ENCODE measurements at places on chromosomes 1 and 21.

DNA sequence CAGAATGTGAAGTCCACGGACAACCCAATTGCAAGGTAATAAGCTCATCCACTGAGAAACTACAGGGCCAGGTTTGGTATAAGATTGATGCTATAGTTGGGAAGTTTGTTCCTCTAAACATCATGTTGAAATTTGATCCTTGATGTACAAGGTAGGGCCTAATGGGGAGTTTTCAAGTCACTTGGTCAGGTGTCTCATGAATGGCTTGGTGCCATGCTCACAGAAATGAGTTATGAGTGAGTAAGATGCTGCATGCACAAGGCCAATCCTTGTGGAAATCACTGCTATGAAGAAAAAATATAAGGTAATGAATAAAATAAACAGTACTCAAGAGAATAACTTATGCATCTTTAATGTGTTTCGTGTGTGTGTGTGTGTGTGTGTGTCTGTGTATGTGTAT is 1891.2 kb downstream of the NCAM2 start:
- no peak for DNase-seq

DNA sequence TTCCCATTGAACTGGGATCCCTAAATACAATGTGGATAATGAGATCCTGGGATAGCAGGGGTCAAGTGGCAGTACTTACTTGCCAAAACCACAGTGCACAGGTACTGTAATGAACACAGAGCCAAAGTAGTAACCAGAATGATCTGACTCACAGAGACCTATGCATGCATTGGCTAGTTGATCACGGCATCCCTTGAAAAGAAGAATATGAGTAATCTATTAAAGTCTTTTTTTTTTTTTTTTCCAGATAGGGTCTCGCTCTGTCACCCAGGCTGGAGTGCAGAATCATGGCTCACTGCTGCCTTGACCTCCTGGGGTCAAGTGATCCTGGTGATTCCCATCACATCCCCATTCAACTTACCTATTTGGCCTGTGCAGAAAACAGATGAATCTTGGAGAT is 29.4 kb upstream of the EIF4G3 start:
- DNase-seq, result no peak

DNA sequence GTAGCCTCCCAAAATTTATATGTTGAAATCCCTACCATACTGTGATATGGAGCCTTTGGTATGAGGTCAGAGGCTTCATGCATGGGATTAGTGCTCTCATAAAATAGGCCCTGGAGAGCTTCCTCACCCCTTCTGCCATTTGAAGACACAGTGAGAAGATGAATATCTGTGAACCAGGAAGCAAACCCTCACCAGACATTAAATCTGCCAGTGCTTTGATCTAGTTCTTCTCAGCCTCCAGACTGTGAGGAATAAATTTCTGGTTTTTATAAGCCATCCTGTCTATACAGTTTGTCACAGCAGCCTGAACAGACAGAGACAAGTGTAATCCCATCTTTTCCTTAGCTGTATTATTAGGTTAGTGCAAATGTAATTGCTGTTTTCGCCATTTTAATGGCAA is 88.4 kb downstream of the OLFML2B start:
- DNase-seq, result no peak

GRCh38 chr1:78132174-78132947 is 86.6 kb downstream of the GIPC2 start:
- no peak for DNase-seq

- DNase-seq, result no peak
Measured at GRCh38 chr1:94912263-94913184, 14.4 kb downstream of the CNN3 start.

DNA sequence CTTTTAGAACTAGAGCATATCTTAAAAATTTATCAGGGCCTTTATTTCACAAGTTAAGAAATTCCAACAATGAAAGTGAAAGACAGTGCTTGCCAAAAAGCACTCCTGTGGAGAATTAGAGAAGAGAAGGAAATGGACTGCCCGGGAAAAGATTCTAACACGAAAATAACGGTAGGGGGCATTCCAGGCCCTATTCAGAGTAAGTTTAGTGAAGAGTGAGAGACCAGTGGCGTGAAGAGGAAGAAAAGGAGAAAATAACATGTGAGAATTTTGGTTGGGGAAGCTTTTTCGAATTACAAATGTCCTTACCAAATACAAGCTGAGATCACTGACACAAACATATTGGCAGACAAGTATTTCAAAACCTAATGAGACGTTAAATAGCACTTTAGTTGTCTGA is 38.4 kb upstream of the RBM34 start:
- no peak for DNase-seq

GRCh38 chr1:180500689-180501088 is 1.7 kb downstream of the ACBD6 start:
- DNase-seq, result no peak

DNA sequence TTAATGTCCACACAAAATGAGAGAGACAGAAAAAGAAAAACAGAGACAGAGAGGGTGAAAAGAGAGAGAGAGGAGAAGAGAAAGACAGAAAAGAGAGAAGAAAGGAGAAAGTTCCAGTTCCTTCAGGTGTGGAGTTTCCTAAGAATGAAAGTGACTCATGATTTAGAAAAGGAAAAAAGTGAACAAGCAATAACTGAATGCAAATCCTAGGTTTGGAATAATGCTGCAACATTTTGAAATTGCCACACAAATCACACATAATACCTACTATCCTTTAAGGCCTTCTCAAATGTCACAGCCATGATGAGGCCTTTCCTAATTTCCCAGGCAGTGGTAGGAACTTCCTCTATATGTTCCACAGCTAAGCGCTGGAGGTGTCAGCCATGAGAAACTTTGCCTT is 31.5 kb upstream of the XPR1 start:
- DNase-seq, result no peak

DNA sequence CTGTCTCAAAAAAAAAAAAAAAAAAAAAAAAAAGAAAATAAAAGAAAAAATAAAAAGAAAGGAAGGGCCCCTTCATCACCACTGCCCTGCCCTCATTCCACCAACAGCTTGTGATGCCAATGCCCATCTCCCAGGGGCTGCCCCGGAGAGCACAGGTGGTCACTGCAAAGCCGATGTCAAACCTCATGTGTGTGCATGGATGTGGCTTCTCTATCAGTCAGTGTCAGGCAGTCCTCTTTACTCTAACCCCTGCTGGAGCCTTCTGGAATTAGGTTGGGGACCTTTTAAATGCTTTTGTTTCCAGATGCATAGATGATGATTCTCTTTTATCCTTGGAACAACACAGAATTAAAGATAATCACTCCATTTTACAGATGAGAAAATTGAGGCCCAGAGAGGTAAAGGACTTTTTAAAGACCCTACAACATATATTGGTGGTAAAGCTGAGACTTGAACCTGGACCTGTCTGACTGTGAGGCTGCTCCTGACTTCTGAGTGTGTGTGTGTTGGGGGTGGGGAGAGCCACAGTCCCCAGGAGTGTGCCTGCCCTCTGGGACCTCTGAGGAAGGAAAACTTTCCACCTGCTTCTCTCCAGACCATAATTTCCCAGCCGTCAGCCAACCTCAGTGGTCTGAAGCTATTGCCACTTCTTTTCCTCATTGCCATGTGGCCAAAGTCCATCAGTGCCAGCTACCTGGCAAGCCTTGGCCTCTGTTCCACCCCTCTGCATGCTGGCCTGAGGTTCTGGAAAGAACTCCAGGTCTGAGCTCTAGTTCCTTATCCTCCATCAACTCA is 3.0 kb upstream of the TMEM54 start:
- no peak for DNase-seq

- DNase-seq, result no peak
Measured at GRCh38 chr1:121413821-121414220, 229.0 kb downstream of the SRGAP2C start.

GRCh38 chr1:213227458-213227857 is 176.4 kb downstream of the RPS6KC1 start:
- no peak for DNase-seq

- DNase-seq, result no peak
Measured at GRCh38 chr1:112388436-112388835, 7.6 kb upstream of the CTTNBP2NL start.

- DNase-seq, result no peak
Measured at GRCh38 chr1:1287288-1288110, 7.3 kb downstream of the SCNN1D start.

- DNase-seq, result no peak
Measured at GRCh38 chr1:158999316-159000069, 10.2 kb upstream of the IFI16 start.

DNA sequence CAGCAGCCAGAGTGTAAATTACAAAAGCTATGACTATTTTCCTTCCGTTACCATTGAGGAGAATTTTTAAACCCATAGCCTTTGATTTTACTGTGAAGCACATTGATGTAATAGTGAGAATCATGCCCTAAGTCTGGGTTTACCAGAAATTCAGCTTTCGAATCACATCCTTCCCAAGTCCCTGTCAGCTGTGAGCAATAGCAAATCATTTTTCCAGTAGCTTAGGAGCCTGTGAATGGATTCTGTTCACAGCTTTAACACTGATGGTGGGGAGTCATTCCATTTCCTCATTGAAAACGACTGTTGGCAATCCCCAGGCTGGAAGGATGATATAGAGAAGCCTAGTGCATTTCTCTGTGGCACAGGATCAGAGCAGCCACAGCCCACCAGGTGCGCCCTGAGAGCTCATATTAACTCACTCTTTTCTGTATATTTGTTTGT is 82.2 kb upstream of the C1orf105 start:
- no peak for DNase-seq

GRCh38 chr1:233965856-233966255 is 61.4 kb downstream of the SLC35F3 start:
- no peak for DNase-seq

DNA sequence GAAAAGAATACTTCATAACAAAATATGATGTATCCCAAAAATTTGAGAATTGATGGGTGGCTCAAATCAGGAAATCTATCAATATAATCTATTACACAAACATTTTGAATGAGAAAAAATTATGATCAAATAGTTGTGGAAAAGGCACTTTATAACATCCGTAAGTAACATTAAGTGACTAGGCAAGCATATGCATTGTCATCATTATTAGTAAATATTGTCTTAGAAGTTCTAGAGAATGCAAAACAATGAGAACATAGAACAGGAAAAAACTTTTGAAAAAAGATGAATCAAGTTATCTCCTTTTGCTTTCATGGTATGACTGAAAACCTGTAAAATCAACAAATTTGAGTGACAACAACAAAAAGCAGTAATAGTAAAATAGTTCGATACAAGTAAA is 42.9 kb downstream of the VCAM1 start:
- DNase-seq, result no peak

DNA sequence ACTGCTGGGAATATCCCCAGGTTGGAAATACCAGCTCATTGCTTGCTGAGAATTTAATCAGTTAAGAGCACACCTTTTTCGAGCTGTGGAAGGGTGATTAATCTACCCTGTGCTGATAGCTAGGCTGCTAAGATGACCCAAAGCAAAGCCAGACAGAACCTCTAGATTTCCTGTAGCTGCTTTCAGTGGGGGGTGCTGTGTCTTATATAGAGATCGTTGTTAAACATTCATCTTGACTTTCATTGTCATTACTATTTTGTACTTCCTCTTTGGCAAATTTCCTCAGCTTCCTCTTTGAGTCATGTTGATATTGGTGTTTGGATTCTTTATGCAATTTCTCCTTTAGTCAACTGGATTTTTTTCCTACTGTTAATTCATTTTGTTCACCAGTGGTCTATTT is 155.3 kb downstream of the DISC1 start:
- no peak for DNase-seq

DNA sequence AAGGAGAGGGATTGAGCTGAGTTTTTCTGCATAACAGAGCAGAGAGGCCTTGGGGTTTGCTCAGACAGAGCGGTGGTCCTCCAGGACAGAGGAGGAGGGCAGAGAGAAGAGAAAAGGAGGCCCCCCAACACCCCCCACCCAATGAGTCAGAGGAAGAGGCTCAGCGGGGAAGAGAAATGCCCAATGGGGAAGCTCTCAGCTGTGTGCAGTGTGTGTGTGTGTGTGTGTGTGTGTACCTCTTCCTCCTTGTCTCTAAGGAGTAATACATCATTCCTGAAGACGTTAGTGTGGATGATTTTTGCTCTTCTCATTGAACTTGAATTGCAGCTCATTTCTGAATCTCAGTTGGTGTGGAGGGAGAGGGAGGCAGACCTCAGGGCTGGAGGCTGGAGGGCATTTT is 8.7 kb downstream of the TMPRSS3 start:
- DNase-seq, result no peak

DNA sequence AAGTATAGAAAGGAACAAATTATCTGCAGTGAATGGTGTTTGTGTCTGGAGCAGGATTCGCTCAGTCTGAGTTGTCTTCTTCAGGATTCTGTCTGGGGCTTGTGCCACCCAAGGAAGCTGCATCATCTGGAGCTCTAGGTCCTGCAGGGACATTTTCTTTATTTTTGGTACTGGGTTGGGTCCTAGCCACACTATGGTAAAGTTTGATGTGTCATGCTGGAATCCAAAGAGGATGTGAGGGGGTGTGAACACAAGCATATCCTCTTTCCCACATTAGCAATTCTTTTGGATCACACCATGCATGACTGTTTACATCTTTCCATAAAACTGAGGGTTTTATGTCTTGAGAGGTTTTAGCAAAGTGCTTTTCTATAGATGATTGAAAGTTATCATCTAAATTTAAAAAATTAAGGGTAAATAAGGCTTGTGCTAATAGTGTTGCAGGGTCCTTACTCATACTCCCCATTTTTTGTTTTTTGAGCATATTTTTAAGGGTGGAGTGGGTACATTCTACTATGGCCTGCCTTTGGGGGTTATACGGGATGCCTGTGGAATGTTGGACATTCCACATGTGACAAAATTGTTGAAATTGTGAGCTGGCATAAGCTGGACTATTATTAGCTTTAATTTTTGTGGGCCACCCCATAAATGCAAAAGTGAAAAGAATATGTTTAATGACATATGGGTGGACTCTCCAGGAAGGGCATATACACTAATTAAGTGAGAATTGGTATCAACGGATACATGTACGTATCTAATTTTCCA is 152.0 kb upstream of the HMCN1 start:
- DNase-seq, result no peak

GRCh38 chr1:182259229-182259872 is 132.2 kb downstream of the GLUL start:
- DNase-seq, result no peak

GRCh38 chr1:42524330-42524729 is 61.2 kb downstream of the CCDC30 start:
- no peak for DNase-seq

DNA sequence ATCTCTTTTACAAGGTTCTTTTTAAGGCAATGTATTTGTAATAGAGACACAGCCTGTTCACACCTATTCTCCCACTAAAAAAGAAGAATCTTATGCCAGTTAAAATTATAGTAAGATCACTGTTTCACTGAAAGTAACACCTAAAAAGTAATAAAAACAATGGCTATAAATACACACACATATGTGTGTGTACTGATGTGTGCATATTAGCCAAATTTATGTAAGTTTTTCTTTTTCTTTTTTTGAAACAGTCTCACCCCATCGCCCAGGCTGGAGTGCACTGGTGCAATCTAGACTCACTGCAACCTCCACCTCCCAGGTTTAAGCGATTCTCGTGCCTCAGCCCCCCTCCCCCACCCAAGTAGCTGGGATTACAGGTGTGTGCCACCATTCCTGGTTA is 56.8 kb upstream of the SLC30A10 start:
- no peak for DNase-seq

DNA sequence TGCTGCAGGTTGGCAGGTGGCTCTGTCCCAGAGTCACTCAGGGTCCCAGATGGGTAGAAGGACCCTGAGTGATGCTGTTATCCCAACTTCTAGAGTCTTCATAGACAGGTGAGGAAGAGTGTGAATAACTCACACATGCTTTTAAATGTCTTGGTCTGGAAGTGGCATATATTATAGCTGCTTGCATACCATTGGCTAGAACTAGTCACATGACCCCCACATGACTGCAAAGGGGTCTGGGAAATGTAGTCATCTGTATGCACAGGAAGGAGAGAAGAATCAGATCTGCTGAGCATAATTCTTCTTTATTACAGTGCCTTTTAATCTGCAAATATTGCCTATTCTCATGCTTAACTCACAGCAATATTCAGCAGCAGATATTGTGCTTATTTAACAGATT is 28.2 kb upstream of the KLHDC7A start:
- no peak for DNase-seq
